Bladder microvascular endothelial cell (primary cell): ENCODE measurements at places on chromosomes 16 and 17. TPM values are rescaled to one million over a fixed set of nuclear protein-coding genes. Genes with fewer than 3 reads are reported as not detected.

The TMEM238L gene
- not detected in 2 replicates for total RNA-seq

The DOC2A gene
- 0.32 and 0.63 TPM in 2 replicates for total RNA-seq

The MT1X gene
- 7.9 and 13.8 TPM in 2 replicates for total RNA-seq

The CMTM1 gene
- total RNA-seq: 1.1 and 2.9 TPM in 2 replicates

The ITGAX gene
- 0.16 and 0.31 TPM in 2 replicates for total RNA-seq

The ACSM5 gene
- total RNA-seq: 0.44 TPM in 1 of 2 replicates, not detected in the other
